ENCODE measurements at places on chromosomes 5 and 9.

DNA sequence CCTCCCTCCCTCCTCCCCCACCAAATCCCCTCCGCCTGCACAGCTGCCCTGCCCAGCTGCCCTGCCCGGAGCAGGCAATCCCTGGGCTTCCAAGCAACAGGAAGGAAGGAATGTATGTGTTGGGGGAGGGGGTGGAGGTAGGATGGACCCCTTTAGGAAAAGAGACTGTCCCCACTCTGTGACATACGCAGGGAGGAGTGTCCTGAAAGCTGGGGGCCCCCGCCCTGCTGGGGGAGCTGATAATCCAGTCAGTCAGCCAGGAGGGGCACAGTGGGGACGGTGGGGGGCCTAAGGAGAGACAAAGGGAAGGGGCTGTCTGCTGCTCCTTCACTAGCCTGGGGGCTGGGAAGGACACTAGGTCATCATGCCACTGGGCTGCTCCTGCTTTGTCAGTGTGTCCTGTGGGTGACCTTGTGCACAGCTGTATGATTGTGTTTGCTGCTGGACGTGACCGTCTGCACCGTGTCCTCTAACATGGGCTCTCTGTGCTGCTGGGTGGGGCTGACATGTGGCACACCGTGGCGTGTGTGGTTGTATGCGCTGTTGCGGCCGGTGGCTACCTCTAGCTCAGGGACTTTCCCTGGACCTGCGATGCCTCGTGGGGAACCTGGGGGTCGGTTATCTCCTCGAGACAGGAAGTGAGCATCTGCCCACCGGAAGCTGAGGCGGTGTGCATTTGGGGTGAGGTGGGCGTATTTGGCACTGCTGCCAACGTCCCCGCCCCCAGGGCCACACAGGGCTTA is 3.0 kb downstream of the N4BP3 start:
- no peak for DNase-seq

GRCh38 chr9:118222375-118222774 is 518.2 kb downstream of the TLR4 start:
- DNase-seq = peak; percentile 4

GRCh38 chr5:56607074-56607473 is 208.3 kb upstream of the MAP3K1 start:
- no peak for DNase-seq

- no peak for DNase-seq
Observed at GRCh38 chr5:69257577-69257976, 22.9 kb downstream of the CDK7 start.

DNA sequence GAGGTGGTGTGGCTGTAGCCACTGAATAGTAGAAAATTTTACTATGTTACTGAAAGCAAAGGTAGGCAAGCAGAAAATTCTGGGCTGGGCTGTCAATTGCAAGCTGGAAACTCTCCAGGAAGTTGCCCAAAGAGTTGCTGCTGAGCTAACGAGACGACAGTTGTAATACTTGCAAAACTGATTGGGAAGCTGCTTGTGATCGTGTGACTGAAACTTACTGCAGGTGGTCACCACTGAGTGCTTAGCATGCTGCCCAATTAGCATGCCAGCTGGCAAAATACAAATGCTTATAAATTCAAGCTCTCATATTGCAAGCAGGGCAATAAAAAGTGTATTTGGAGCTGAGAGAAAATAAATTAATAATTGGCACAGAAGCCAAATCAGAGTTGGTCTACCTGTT is 758.5 kb upstream of the EDIL3 start:
- DNase-seq = no peak

DNA sequence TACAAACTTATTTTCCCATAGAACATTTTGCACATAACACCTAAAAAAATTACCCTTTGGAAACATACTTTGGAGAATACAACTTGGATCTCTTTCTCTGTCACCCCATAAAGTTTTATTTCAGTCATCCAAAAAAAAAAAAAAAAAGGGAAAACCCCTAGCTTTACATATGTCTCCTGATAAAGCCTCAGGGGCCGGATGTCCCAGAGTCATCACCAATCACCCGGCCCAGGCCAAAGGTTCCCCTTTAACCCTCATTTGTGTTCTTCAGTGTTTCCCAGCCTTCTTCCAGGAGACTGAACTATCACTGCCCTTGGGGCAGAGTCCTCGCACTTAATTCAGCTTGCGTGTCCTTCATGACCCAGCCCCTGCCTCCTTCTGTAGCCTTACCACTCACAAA is 28.8 kb downstream of the ANXA6 start:
- no peak for DNase-seq

DNA sequence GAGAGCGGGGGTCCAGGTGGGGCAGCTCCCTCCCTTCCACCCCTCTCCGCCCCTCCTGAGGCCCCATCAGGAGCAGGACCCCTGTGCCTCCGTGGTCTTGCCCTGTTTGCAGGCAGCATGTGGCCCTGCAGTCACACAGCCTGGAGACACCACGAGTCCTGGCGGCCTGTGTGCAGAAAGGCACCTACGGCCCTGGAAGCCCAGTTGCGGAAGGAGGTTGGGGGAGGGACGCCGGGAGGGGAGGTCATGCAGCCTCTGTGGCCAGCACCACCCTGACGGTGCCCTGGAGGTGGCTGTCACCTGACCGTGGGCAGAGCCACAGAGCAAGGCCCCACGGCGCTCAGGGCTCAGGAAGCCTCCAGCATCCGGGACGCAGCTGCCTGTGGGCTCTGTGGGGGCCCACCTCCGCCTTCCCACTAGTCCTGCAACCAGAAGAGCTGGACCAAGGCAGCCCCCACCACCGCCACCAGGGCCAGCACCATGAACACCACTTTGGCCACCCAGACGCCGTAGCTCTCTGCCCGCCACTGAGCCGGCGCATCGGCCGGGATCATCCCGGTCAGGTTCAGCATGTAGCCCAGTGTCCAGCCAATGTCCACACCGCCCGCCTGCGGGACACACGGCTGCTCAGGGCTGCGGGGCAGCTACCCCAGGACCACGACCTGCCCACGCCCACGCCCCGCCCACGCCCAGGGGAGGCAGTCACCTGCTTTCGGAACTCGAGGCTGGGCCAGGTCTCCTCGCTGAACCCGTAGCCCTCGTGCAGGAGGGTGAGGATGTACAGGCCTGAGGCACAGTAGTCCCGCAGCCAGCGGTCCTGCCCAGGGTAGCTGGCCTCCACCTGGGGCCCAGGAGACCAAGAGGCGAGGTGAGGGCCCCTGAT is 6.4 kb downstream of the ENTPD8 start:
- DNase-seq = no peak

DNA sequence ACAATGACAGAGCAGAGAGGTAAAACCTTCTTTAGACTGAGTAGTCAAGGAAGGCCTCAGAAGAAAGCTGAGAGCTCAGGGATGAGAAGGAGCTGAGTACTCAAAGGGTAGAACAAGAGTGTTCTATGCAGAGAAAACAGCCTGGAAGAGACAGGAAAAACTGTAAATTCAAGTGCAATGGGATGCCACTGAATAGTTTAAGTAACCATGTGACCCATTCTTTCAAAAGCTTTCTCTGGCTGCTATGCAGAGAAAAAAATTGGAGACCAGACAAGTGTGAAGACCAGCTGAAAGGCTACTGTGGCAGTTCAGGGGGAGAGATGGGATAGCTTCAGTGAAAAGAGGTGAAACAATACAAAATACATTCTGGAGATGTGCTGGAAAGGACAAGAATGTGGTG is 61.3 kb upstream of the RNF38 start:
- no peak for DNase-seq

- no peak for DNase-seq
Observed at GRCh38 chr9:107883496-107884124, 394.0 kb upstream of the KLF4 start.

GRCh38 chr5:107968406-107968843 is 297.7 kb upstream of the EFNA5 start:
- DNase-seq = no peak

DNA sequence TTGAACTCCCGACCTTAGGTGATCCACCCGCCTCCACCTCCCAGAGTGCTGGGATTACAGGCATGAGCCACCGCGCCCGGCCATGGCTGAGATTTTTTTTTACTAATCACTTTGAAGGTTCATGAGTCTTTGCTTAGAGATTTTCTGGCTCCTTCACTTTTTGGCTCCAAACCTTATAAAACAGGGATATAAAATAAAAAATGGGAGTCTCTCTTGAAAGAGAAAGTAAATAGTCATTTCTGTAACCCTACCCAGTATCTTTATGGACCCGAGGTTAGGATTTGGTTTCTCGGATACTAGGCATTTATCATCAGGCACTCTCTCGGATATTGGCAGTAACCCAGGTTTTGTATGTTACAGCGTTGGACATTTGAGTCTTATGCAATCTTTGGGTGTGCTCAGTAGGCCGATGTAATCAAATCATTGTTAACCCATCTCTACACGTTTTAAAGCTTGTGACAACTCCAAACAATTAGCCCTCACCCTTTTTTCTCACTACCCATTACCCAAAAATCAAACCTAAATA is 25.3 kb downstream of the STXBP1 start:
- no peak for DNase-seq

GRCh38 chr5:168609806-168610482 is 30.8 kb upstream of the PANK3 start:
- no peak for DNase-seq

DNA sequence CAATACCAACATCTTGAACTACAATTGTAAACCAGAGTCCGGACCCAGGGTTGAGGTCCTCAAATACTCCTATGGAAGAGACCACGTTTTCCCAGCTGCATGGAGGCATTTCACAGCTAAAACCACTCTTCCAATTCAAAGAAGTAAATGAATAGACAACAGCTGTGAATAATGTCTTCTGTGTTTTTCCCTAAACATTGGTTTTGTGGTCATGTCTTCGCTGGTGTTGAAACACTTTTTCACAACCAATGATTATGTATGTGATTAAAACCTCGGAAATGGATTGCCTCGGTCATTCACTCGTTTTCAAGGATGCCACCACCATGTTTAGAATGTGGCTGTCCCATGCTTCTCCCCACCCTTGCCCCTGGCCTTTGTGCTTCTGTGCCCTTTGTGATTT is 9.4 kb upstream of the TENT4A start:
- no peak for DNase-seq

- DNase-seq = no peak
Observed at GRCh38 chr9:74942801-74943200, 9.9 kb downstream of the C9orf40 start.

GRCh38 chr9:107841076-107841475 is 351.5 kb upstream of the KLF4 start:
- no peak for DNase-seq

DNA sequence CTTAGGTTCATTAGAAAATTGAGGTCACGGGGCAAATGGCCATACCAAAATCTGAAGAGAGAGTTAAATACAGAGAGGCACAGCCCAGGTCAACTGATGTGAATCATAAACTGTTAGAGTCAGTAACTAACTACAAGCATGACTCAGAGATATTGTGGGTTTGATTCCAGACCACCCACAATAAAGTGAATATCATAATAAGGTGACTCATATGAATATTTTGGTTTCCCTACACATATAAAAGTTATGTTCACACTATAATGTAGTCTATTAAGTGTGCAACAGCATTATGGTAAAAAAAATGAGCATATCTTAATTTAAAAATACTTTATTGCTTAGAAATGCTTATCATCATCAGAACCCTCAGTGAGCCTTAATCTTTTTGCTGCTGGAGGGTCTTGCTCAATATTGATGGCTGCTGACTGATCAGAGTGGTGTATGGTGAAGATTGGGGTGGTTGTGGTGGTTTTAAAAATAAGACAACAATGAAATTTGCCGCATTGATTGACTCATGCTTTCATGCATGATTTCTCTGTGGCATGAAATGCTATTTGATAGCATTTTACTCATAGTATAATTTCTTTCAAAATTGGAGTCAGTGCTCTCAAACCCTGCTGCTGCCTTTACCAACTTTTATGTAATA is 53.1 kb upstream of the EDIL3 start:
- DNase-seq = no peak

DNA sequence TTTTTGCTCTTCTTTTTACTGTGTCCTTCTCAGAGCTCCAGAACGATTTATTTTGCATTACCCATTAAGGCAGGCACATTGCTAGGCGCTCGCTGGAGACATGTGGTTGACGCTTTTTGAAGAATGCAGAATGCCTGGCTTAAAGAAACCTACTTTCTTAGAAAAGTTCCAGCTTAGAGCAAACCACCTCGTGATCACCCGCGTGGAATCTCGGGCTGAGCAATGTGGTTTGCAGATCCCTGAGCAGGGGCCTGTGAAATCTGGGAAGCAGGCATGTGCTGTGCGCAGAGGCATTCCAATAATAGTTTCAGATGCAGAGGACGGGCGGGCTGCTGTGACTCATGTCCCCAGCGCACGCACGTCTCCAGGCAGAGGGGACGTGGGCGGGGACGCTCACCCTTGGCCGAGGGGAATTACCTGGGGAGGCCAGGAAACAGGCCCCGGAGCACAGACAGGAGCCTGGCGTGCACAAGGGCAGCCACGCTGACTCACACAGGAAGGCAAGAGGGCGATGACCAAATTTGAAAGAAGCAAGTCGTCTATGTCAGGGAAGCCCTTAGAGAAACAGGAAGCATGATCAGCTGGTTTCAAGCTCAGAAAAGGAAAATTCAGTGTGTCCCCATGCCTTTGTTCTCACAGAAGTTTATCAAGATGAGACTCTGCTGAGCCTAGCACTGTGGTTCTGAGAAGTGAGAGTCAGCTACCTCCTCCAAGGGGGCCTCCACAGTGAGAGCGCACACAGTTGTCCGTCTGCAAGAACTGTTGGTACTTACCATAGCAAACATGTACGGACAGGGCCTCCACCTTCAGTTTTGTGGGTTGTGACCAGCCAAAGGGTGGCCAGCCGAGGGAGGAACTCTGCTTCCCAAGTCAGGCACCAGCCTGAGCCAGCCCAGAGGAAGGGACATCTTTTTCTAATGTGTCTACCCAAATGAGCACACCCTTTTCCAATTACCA is 218.6 kb downstream of the PIK3R1 start:
- no peak for DNase-seq

GRCh38 chr9:101353683-101354082 is 31.1 kb downstream of the BAAT start:
- no peak for DNase-seq

DNA sequence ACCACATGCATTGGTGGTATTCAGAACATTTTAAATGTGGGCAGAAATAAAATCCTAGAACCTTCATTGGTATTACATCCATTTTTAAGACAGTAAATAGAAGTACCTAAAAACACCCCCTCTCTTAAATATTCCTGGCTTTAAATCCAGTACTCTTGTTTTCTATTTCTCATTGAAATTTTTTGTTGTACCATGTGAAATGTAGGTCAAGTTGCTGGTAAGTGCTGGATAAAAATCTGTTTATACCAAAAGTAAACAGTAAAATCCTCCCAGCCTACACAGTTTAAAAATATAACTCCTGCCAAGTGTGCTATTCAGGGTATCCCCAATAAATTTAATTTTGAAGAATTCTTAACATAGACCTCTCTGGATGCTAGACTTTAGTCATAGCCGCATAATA is 75.0 kb upstream of the FST start:
- no peak for DNase-seq

- no peak for DNase-seq
Observed at GRCh38 chr5:56734091-56734694, 81.2 kb upstream of the MAP3K1 start.

GRCh38 chr5:31378838-31379237 is 153.1 kb downstream of the DROSHA start:
- DNase-seq = no peak

Measured in NCI-H187 (cell line).